ENCODE measurements at places on chromosomes 5 and 9.

DNA sequence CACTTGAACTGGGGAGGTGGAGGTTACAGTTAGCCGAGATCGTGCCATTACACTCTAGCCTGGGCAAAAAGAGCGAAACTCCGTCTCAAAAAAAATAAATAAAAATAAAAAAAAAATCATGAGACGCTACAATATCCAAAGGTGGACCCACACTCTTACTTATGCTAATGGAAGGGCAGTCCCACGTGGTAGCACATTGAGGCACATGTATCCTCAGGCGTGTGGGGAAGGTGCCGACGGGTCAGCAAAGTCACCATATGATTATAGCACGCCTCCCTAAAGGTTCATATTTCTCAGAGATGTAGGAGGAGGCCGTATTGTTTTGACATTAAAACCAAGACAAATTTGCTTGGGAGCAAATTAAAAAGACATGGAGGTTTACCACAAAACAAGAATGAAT lies 201.6 kb downstream of the LRRC70 start:
- DNase-seq: no peak

- no peak for DNase-seq
These were observed 26.6 kb upstream of the TLR4 start for GRCh38 chr9:117677572-117677971.

- DNase-seq: no peak
These were observed 118.5 kb upstream of the CACNA1B start for GRCh38 chr9:137759117-137759516.

DNA sequence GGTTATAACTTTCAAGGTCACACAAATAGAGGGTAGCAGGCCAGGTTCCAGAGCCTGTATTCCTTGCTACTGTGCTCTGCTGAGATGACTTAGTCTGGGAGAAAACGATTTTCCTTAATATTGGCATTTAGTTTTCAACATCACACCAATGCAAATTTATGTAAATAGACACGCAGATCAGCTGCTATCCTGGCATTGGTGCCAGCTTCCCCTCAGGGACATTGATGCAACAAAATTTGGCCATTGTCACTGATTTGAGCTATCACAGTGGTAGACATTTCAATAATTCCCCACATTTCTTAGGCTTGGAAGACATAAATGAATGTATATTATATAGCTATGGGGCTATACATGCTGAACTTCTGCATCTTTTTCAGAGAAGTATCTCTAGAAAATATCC lies 71.6 kb upstream of the ASTN2 start:
- DNase-seq: no peak

DNA sequence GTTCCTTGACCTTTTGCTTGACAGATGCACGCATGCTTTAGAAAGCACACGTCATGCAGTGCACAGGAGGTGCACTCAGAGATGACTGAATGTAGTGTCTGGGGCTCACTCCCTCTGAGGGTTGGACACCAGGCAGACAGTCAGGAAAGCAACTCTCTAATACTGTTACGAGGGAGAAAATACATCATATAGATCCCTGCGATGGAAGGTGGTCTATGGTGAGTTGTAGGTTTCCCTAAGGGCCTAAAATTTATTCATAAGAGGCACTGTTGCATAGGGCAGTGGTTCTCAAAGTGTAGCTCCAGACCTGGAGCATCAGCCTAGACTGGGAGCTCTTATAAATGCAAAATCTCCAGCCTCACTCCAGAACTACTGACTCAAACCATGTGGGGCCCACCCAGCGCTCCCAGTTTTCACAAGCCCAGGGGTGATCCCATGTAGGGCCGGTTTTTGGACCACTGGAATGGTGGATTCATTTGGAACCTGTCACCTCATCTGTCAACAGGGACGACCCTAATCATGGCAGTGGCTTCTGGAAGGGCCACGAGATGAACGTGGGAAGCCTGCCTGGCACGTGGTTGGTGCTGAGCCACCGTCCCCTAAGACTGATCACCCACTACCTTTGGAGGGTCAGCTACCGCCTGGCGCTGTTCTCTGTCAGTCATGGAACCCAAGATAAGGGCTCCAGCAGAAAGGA lies 16.8 kb upstream of the PHF19 start:
- no peak for DNase-seq

- peak; percentile 31 for DNase-seq
These were observed 169.5 kb downstream of the RGS3 start for GRCh38 chr9:113632776-113633590.

DNA sequence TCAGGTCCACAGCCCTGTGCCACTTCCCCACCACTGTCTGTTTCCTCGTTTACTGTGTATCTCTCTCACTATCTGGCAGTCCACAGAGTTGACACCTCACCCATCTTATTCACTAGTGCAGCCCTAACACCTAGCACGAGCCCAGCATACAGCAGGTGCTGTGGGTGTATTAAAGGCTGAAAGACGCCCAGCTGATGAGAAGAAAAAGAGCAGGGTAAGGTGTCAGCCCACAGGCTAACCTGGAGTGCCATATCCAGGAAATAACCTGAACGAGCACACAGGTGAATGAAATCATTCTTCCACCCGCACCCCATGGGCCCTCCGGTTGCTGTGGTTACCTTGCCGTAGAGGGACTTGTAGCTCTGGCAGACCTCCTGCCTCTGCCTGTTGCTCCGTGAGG lies 18.6 kb downstream of the ANXA6 start:
- no peak for DNase-seq

DNA sequence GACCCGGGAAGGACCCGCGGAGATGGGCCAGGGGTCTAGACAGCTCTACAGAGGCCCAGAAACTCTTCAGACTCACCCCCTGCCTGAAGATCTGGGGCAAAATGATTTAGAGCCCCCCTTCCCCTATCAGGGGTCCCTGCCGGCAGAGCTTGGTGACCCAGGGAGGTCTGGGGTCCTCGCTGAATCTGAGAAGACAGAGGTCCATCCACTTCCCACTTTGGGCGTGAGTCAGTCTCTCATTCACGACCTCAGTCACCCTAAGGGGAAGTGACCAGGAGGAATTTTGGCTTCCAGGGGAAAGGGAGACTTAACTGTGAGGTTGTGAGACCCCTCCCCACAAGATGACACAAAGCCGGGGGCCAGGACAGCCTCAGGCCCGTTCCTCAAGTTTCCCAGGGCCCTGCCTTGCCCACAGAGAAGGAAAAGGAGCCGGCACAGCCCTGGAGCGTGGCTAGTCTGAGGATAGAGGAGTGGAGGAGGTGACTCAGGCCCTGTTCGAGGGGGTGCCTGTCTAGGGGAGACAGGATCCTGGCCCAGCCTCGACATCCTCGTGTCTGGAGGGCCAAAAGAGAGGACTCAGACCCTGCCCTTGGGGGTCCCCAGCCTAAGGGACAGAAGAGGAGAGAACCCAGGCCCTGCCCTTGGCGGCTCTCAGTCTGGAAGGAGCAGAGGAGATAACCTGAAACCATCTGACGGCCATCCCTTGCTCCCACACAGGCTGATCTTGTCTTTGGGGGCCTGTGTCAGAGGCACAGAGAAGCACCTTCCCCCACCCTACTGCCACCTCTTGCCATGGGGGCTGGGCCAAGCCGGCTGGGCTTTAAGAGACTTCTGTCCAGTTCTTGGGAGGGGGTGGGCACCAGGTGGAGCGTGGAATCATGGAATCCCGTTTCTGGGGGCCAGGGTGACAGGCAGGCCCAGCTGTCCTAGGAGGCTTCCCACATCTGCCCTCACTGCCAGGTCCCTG lies 889 bp downstream of the PDLIM4 start:
- DNase-seq: no peak

DNA sequence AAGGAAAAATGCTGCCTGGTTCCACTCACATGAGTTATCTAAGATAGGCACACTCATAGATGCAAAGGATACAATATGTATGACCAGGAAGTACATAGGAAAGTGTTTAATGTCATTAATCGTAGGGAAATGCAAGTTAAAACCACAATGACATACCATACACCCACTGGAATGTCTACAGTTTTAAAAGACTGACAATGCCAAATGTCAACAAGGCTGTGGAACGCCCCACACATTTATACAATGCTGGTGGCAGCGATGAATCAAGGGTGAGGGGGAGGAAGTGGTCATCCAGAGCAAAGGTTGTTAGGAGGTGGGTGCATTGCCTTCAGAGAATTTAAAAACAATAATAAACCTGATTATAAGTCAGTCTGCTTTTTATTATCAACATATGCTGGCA lies 437.8 kb downstream of the ARHGEF28 start:
- DNase-seq: no peak

DNA sequence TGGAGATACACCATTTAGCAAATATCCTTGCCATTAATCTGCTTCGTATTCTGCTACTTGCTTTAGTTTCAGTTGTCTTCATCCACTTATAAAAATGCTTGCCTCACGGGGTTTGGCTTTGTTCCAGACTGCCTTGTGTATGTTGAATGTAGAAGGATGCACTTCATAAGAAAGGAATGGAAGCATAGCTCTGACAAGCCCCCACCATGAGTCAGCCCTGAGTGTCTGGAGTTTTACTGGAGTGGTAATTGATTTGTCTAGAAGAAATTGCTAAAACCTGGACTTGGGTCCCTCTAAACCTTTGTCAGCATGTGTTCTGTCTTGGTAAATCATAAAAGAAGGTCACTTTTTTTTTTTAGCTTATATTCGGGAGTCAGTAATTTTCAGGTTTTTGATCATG lies 4.6 kb downstream of the TEX48 start:
- no peak for DNase-seq

GRCh38 chr9:2967766-2968165 lies 123.9 kb upstream of the PUM3 start:
- no peak for DNase-seq

DNA sequence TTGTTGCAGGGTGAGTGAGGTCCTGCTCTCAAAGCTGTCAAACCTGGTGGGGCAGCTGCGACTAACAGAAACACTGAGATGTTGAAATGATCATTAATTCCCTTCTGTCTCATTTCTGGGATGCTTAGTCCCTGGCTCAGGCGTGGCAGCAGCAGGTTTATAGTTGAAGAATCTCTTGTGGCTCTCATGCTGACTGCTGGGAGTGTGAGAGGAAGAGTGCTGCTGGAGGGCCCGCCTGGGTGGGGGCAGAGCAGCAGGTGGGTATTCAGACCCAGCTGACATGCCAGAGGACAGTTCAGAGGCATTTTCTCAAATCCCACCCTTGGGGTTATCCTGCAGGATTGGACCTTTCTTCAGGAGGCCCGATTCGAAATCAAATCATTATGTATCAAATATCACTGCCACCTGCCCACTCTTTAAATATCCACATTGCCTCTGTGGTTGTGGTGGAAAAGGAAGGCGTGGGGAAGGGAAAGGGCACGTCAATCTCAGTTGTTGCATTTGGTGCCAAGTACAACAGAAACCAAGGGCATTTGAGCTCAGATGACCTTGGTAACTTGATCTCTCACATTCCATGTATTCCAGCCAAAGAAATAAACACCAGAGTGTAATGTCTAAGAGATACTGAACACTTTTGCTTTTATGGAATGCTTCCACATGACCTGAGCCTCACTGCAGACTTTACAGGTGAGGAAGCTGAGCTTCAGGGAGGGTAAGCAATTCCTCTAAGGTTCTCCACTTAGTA lies 224.3 kb downstream of the AOPEP start:
- no peak for DNase-seq

- DNase-seq: no peak
These were observed 328.3 kb upstream of the MPDZ start for GRCh38 chr9:13607481-13608441.

DNA sequence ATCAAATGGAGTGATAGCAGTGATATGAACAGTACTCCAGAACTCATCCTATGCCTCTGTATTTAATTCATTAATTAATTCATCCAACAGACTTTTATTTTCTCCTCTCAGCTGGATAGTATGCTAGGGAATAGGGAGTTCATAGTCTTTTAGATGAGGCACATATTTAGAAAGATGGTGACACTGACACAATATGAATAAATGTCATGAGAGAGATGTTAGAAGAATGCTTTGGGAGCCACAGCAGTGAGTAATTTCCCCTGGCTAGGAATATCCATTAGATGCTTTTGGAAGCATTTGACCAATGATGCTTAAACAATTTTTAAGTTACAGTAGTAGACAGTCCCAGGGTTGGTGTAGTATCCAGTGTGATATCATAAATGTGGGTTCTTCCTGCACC lies 428.7 kb upstream of the SGCD start:
- no peak for DNase-seq

- DNase-seq: no peak
These were observed 205.5 kb downstream of the TMC1 start for GRCh38 chr9:72726947-72727346.

- DNase-seq: no peak
These were observed 25.5 kb upstream of the STOM start for GRCh38 chr9:121395558-121395957.

GRCh38 chr5:14286574-14287421 lies 143.7 kb downstream of the TRIO start:
- no peak for DNase-seq

DNA sequence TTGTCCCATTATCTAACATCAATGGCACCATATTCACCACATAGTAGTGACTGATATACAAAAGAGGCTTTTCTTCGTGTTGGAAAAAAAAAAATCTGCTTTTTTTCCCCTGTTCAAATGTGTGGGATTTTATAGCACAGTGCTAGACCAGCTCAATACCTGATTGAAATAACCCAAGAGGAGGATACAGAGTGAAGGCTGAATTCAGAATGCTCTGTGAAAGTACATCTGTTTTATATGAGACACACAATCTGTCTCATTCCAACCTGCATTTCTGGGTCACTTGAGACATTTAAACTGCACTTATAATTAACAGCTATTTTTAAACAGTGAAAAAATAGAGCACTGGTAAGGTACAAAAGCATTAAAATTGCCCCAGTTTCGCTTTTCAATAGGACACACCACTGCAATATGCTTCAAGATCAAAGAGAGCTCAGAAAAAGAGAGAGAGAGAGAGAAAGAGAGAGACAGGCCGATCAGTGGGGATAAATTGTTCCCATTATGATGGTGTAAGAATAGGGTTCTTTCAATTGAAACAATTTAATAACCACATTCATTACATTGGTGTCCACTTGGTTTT lies 179.3 kb downstream of the NR2F1-AS1 start:
- no peak for DNase-seq

DNA sequence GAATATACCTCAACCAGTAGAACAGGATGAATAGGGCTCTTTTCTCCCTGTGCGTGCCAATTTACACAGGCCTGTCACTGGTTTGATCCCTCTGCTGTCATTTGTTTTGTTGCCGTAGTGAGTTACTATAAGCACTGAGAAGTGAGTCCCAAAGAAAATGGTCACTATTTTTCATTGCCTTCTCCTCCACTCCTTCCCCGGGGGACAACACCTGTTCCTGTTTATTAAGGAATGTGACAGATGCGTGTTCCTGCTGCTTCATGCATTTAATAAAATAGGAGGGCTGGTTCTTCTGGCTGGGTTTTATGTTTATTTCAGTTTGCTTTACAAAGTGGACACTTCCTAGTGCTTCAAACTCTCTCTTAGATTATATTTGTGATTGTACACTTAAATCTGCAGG lies 6.4 kb downstream of the THBS4 start:
- no peak for DNase-seq

DNA sequence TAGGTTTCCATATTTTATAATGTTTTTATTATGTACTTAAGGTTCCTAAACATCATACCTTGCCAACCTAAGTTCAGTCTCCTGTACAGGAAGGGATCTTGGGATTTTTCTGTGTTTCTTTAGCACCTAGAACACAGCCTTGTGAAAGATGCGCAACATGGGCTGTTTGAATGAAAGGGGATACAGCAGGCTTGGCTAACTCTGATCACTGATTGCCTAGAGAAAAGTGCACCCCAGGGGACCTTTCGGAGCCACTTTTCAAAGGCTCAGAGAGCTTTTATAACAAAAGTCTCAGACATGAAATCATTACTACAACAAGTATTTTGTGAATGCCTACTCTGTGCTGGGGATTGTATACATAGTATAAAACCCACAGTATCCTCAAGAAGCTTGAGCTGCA lies 261.6 kb downstream of the BNC2 start:
- DNase-seq: no peak

GRCh38 chr9:6645355-6646292 lies at the start of gene GLDC:
TSS of gene GLDC (minus strand) at chr9:6645729. CDS start at chr9:6645499, 230 bp downstream.
- peak; percentile 32 for DNase-seq

- DNase-seq: no peak
These were observed 26.2 kb downstream of the SHB start for GRCh38 chr9:38042626-38043357.

Measured in stimulated activated CD4-positive, alpha-beta T cell treated with anti-CD3 and anti-CD28 coated beads, Interleukin-15, amount 100 ng/mL, for 48 hours (primary cell).